Hematopoietic multipotent progenitor cell treated with erythropoietin and hydrocortisone succinate and interleukin-3 and kit ligand, for 4 days (in vitro differentiated cells): ENCODE measurements at places on chromosomes 4 and X.

DNA sequence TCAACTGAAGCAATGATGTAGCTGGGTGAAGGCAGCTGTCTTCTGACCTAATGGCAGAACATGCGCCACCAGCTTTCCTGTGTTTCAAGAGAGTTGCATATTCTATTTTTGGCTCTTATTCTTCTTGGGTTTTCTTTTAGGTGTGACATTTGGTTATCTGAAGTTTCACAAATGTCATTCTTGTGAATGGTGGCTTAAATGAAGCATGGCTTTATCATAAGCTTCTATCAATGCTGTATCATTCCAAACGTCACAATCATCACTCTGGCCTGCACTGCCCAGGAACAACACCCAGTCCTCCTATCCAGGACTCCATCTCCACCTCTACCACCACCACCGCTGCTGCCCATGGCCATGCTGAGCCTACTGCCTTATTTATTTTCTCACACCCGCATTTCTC is 69.7 kb upstream of the WWC2 start:
- peak; percentile 8 for DNase-seq

DNA sequence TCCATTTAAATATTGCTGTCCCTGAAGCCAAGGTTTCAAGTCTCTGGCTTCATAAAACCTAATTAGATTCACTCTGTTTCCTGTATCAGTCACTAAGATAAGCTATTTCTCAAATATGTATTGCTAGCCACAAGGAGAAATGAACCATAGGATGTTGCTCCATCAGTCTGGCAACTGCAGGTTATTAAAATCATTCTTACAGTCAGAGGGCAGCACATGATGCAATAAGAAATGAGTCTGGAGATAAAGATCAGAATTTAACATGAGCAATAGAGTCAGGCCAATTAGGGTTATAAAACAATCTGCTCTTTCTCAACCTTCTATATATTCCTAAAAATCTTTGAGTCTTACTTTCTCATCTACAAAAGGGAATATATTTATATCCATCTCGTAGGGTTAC is 7.2 kb downstream of the PRKG2 start:
- DNase-seq, result peak; percentile 81

- no peak for DNase-seq
Observed at GRCh38 chr4:149983401-149983800, 94.8 kb upstream of the DCLK2 start.

DNA sequence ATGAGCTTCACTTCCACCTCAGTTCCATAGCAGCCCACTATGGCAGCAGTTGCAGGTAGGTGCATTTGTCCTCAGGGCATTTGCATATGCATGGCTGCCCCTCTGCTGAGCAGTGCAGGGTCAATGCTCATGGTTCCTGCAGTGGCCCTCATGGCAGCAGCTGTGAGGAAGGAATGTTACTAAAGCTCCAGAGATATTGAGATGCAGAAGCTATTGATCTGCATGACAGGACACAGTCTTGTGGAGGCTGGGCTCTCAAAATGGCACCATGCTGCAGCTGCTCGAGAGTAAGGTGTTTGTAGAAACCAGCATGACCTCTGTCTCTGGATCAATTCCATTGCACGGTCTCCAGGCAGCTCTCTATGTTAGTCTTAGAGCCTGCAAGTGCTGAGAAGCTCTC is 179.2 kb upstream of the PCDH18 start:
- no peak for DNase-seq

DNA sequence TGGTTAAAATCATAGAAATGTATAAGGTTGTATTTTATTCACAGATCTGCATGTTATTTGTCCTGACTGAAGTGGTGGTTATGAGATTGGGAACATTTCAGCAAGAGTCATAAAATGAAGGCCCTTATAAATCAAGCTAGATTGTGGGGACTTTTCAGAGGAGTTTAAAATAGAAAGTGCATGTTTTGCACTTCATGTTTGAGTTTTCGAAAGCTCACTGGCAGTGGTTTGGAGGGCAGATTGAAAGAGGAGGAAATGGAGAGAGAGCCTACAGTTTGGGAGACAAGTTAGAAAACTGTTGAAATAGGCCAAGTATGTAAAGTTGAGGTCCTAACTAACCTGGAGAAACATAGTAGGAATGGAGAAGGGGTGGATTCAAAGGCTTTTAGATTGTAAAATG is 124.9 kb downstream of the KDM6A start:
- no peak for DNase-seq

DNA sequence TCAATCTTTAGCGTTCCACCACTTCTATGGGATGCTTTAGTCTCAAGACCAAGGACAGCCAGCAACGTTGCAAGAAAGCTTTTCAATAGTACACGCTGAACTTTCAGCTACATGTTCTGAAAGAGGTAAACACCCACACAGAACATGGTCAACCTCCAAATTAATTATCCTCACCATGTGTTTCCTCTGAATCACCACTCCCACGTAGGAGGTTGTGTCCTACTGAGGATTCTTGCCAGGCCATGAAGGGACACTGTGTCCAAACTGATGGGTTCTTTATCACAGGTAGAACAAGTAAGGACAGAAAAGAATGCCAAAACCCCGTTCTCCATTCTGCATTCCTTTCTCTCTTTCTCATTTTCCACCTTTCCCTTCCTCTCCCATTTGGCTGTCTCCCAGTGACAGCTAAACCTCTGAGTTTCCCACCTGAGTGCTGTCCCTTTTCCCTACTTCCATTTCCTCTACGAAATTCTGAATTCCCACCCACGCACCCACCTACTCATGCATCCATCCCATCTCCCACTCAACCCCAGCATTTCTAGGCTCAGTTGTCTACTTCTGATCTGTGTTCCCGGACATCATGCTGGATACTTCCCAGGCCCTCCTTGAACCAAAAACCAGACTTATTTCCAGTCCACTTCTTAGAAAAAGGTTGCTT is 29.0 kb upstream of the GPM6B start:
- DNase-seq, result no peak

GRCh38 chrX:1558761-1559468 is 21.9 kb upstream of the P2RY8 start:
- peak; percentile 54 for DNase-seq

- peak; percentile 51 for DNase-seq
Observed at GRCh38 chr4:158722291-158722916, 792 bp downstream of the PPID start.

DNA sequence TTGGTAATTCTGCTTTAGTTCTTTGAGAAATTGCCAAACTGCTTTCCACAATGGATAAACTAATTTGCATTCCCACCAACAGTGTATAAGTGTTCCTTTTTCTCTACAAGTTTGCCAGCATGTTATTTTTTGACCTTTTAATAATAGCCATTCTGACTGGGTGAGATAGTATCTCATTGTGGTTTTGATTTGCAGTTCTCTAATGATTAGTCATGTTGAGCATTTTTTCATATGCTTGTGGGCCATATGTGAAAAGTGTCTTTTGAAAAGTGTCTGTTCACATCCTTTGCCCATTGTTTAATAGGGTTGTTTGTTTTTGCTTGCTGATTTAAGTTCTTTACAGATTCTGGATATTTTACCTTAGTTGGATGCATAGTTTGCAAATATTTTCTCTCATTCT is 25.9 kb downstream of the ENPEP start:
- DNase-seq, result peak; percentile 26

GRCh38 chr4:71709961-71710360 is 73.9 kb downstream of the GC start:
- DNase-seq, result no peak

DNA sequence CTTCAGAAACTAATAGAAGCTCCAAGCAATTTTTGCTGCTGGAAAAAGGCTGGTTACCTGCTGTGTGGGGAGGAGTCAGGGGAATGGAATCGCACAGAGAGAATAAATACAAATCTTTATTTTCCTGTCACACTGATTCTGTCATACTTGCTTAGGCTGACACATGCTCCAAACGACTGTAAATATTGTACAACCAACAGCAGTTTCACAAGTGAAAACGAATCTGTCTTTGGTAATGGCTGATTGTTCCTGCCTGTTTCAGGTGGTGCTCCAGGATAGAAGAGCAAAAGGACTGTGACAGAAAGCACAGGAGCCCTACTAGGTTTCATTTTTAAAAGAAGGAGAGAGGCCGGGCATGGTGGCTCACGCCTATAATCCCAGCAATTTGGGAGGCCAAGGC is 125.5 kb upstream of the DCLK2 start:
- no peak for DNase-seq

DNA sequence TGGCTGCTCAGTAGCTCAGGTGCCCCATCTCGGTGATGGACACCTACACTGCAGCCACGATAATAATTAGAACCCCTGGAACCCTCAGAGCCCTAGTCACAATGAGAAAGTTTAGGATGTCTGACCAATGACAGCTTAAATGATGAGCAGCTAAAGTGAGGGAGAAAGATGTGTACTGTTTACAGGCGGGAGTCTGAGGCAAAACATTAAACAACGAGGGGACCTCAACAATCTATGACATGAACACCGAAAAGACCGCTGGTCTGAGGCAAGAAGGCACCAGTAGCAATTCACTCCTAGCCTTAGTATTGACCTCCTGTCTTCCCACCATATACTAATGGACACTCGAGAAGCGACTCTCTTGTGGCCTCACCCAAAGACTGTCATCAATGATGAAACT is 369.5 kb upstream of the SMIM31 start:
- no peak for DNase-seq

- DNase-seq, result no peak
Observed at GRCh38 chr4:173272314-173272713, 61.8 kb downstream of the HMGB2 start.

- DNase-seq, result no peak
Observed at GRCh38 chr4:24468071-24468470, 116.3 kb downstream of the DHX15 start.

DNA sequence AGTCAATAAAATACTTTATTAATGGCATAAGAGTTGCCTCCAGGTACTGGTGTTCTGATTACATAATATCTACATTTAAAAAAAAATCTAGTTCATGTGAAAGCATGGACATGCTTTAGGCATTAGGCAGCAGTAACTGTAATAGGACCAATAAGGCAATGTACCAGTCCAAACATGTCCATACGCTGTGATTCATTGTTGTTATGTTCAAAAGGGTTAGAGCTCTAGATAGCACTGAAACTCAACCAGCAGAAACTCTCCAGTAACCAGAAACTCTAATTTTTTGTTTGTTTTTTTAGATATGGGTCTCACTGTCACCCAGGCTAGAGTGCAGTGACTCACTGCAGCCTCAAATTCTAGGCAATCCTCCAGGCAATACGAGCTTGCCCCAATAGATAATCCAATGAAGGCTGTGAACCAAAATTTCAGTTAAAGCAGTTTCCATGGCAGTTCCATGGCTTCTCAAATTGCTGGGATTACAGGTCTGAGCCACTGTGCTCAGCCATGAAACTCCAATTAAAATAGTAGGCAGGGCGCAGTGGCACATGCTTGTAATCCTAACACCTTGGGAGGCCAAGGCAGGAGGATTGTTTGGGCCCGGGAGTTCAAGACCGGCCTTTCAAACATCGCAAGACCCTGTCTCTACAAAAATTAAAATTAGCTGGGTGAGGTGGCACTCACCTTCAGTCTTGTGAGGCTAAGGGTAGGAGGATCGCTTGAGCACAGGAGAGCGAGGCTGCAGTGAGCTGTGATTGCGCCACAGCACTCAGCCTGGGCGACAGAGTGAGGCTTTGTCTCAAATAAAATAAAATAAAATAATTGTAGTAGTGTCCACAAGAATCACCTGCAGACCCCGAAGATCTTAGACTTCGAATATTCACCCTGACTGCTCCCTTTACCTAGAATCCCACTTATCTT is 36.3 kb downstream of the MGARP start:
- peak; percentile 30 for DNase-seq

GRCh38 chr4:41878170-41878969 is 56.9 kb upstream of the TMEM33 start:
- DNase-seq, result no peak

GRCh38 chr4:108315694-108316093 is 147.0 kb upstream of the LEF1 start:
- no peak for DNase-seq

GRCh38 chr4:89835413-89835812 is 1.5 kb downstream of the SNCA start:
- no peak for DNase-seq

DNA sequence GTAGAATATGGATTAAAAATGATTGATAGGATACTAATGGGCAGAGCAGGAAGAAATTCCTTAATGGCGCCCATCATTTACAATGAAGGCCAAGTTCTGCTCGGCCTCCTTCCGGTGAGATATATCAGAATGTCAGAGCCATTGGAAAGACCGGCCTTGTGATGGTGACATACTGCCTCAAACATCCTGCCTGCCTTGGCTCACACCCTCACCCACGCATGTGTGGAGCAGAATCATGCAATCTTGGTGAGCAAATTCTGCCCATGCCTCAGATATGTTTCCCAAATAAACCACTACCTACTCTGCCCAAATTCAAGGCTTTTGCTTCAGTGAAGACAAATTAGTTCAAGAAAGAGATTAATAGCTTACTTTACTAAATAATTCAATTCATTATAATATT is 163.3 kb downstream of the MID1 start:
- DNase-seq, result no peak

GRCh38 chr4:124151031-124151430 is 561.5 kb downstream of the ANKRD50 start:
- no peak for DNase-seq

- DNase-seq, result no peak
Observed at GRCh38 chr4:168892475-168892874, 117.6 kb downstream of the CBR4 start.

DNA sequence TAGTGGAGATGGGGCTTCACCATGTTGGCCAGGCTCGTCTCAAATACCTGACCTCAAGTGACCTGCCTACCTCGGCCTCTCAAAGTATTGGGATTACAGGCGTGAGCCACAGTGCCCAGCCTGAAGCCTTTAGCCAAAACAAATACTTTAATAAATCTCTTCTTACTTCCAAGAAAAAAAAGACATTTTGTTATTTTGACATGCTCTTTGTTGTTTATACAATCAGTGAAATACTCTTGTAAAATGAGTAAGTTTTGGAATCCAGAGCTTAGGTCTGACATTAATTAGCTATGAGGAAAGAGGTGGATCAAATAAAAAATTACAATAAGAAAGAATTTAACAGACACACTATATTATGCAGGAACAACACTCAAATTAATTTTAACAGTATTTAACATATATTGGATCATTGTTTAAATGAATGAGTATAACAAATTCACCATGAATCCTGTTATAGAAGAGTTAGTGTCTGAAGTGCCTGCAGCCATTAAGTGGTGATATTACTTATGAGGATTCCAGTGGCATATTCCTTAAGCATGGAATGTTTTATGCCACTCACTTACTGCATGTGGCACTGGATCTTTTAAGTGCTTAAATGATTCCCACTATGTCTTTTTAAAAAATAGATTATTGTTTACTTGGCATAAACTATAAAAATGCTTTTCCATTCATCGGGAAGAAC is 260.1 kb upstream of the GIMD1 start:
- DNase-seq, result no peak

DNA sequence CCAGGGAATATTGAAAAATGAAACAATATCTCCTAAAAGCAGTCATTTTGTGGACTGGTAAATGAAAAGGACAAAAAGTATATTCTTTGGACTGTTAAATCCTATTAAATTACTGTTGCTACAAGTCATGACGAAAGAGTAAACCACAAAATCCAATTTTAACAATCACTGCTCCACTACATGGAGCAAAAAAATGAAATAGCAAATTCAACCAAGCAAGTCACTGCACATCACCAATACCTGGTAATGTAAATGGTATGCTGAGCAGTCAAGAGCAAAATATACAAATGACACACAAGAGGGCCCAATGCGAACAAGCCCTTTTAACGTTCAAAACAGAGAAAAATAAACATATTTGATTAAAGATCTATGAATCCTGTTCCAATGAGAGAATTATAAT is 126.2 kb downstream of the KLHL13 start:
- DNase-seq, result no peak
